Peyer's patch (tissue), 4 donors: ENCODE measurements at places on chromosomes 2 and 18.
A peak's percentile ranks its signal among the peaks of the same experiment; 100 is the strongest.

DNA sequence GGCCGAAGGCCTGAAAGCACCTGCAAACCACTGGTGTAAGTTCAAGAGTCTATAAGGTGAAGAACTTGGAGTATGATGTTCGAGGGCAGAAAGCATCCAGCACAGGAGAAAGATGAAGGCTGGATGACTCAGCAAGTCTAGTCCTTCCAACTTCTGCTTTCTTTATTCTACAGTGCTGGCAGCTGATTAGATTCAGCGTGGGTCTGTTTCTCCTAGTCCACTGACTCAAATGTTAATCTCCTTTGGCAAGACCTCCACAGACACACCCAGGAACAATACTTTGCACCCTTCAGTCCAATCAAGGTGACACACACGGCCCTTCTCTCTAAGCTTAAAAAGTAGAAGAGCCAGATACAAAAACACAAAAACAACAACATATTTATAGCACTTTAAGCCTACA, 43.4 kb downstream of the NMS start:
- no peak overlapping the region for H3K4me3 ChIP-seq
- no peak overlapping the region for H3K27ac ChIP-seq
- H3K4me1 ChIP-seq = no peaks in the 10 kb centered on the region
- no peaks in the 10 kb centered on the region for H3K27me3 ChIP-seq

DNA sequence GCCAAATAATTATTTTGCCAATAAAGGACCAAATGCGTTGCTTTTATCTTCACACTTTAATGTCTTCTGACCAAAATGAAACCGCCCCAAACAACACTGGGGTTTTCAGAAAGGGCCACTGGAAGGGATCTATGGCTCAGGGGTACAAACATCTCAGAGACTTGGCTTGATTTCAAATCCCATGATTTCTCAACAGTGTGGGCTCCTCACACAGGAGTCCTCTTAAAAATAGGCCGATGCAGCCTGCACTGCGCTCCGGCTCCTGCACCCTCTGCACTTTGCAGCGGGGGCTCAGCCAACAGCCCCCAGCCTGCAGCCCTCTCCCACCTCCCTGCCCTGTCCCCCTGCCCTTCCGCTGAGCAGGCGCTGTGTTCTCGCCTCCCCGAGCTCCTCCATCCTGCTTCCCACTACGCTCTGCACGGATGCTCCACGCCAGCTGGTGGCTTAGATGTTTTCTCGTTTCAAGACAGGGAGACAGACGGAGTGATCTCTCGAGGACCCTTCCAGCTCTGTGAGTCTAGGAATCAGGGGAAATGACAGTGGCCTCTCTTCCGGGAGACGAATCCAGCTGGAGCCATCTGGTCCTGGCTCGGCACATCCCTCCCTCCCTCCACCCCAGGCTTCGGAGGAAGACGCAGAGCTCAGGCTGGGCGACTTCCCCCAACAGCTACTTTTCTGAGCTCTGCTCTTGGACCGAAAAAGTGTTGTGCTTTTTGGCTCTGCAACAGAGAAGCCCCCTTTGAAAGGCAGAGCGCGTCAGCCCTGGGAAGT, 71.4 kb downstream of the KCNF1 start:
- H3K4me1 ChIP-seq = no peaks in the 10 kb centered on the region
- H3K27me3 ChIP-seq = no peaks in the 10 kb centered on the region
- H3K27ac ChIP-seq = no peak overlapping the region
- H3K36me3 ChIP-seq = no peaks in the 10 kb centered on the region
- H3K4me3 ChIP-seq = peak overlapping the region; percentile 19

- no peaks in the 10 kb centered on the region for H3K27me3 ChIP-seq
- no peak overlapping the region for H3K4me3 ChIP-seq
- H3K27ac ChIP-seq = no peak overlapping the region
- no peaks in the 10 kb centered on the region for H3K4me1 ChIP-seq
- no peaks in the 10 kb centered on the region for H3K36me3 ChIP-seq
Measured at GRCh38 chr2:113910110-113910717, 20.3 kb downstream of the ACTR3 start.

- H3K4me3 ChIP-seq = no peak overlapping the region
- no peak overlapping the region for H3K27ac ChIP-seq
Measured at GRCh38 chr2:64932371-64933216, 56.6 kb upstream of the SLC1A4 start.

DNA sequence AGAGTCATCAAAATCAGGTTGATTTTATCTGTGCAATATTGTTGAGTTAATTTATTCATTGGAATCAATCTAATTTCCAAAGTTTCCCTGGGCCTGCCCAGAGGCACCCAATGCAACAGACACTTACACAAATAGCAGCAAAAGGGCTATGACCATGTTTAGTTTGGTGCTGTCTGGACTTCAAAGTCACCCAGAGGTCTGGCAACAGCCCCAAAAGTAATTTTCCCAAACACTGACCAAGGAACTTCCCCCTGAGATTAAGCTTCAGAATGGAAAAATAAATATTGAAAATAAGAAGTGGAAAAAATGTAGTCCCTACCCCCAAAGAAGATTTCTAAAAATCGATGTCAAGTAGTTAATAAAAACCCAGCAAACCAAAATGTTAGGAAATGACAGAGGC, 70.9 kb upstream of the RNF152 start:
- DNase-seq = no peak
- H3K36me3 ChIP-seq = no peaks in the 10 kb centered on the region
- H3K27me3 ChIP-seq = no peaks in the 10 kb centered on the region
- no peak overlapping the region for H3K27ac ChIP-seq

GRCh38 chr18:22463076-22463475, 45.4 kb upstream of the CTAGE1 start:
- DNase-seq = no peak
- no peak overlapping the region for H3K27ac ChIP-seq
- no peaks in the 10 kb centered on the region for H3K36me3 ChIP-seq
- H3K27me3 ChIP-seq = no peaks in the 10 kb centered on the region

GRCh38 chr2:208013285-208014178, 11.8 kb downstream of the PLEKHM3 start:
- no peaks in the 10 kb centered on the region for H3K36me3 ChIP-seq
- H3K27ac ChIP-seq = peak overlapping the region; percentile 55
- H3K4me3 ChIP-seq = no peak overlapping the region
- DNase-seq = no peak
- H3K4me1 ChIP-seq = no peaks in the 10 kb centered on the region

GRCh38 chr2:119455066-119455718, 23.5 kb downstream of the TMEM37 start:
- no peak for DNase-seq
- H3K27me3 ChIP-seq = no peaks in the 10 kb centered on the region
- H3K27ac ChIP-seq = no peak overlapping the region
- H3K36me3 ChIP-seq = no peaks in the 10 kb centered on the region
- no peaks in the 10 kb centered on the region for H3K4me1 ChIP-seq
- H3K4me3 ChIP-seq = no peak overlapping the region

DNA sequence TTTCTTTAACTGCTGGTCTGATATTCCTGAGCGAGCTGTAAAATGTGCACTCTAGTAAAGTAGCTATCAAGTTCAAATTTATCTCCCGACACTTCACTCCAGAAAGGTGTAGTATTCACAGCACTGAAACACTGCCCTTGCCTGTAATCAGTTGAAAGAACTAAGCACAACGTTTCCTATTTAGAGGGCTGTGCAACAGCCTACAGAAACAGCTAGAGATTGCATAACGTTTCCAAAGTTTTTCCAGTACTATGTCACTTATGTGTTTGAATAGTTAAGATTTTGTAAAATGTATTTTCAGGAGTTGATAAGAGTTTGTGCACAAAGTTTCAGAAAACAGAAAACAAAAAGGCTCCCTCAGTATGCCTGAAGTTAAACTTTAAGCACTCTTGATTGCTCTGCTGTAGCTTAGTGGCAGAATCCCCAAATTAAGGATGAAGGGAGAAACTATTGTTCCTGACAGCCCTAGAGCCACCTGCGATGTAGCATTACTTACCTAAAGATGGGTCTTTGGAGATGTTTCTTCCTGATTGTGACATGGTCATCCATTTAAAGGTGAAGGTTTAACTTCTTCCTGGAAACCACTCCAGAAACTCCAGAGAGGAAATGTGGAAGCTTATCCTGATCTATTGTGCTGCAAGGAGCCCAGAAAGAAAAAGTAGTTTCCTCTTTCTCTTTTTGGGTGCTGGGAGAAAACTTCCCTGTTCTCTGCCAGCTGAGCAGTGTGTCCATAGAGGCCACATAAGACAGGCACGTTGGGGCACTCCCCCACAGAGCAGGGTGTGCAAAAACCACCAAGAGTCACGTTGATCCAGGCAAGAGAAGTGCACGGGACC, 536 bp downstream of the PDE1A start:
- H3K27me3 ChIP-seq = no peaks in the 10 kb centered on the region
- no peak for DNase-seq
- no peaks in the 10 kb centered on the region for H3K4me1 ChIP-seq
- no peaks in the 10 kb centered on the region for H3K36me3 ChIP-seq
- H3K4me3 ChIP-seq = peak overlapping the region; percentile 38

GRCh38 chr2:95707837-95708236, 116.0 kb downstream of the TRIM43 start:
- H3K27ac ChIP-seq = no peak overlapping the region
- no peaks in the 10 kb centered on the region for H3K4me1 ChIP-seq
- no peaks in the 10 kb centered on the region for H3K27me3 ChIP-seq
- H3K36me3 ChIP-seq = no peaks in the 10 kb centered on the region
